Daoy (cell line): ENCODE measurements at places on chromosomes 13 and 19. TPM values are rescaled to one million over a fixed set of nuclear protein-coding genes. Genes with fewer than 3 reads are reported as not detected.

MARCHF2 gene
- 12.3 and 17.8 TPM in 2 replicates for total RNA-seq

ZNF146 gene
- total RNA-seq, result 211 and 232 TPM in 2 replicates

ZNF568 gene
- 5.2 and 24.6 TPM in 2 replicates for total RNA-seq

CYP4F2 gene
- not detected in 2 replicates for total RNA-seq

AP2S1 gene
- total RNA-seq, result 280 and 304 TPM in 2 replicates

HIPK4 gene
- total RNA-seq, result under 0.01 TPM in 1 of 2 replicates, not detected in the other

ZNF709 gene
- 0.27 and 0.80 TPM in 2 replicates for total RNA-seq

ZSCAN4 gene
- total RNA-seq, result not detected in 2 replicates

ZNF20 gene
- 2.6 and 3.3 TPM in 2 replicates for total RNA-seq

PTGIR gene
- 0.12 and 0.34 TPM in 2 replicates for total RNA-seq

- no peak for DNase-seq
Measured at GRCh38 chr13:72853000-72853399, 71.1 kb downstream of the PIBF1 start.

DNA sequence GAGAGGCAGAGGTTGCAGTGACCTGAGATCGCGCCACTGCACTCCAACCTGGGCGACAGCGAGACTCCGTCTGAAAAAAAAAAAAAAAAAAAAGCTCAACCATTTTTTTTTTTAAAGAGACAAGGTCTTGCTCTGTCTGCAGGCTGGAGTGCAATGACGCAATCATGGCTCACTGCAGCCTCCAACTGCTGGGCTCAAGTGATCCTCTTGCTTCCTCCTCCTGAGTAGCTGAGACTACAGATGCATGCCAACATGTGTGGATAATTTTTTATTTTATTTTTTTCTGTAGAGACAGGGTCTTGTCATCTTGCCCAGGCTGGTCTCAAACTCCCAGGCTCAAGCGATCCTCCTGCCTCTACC lies 10.3 kb downstream of the EHD2 start:
- DNase-seq, result peak; percentile 89

DNA sequence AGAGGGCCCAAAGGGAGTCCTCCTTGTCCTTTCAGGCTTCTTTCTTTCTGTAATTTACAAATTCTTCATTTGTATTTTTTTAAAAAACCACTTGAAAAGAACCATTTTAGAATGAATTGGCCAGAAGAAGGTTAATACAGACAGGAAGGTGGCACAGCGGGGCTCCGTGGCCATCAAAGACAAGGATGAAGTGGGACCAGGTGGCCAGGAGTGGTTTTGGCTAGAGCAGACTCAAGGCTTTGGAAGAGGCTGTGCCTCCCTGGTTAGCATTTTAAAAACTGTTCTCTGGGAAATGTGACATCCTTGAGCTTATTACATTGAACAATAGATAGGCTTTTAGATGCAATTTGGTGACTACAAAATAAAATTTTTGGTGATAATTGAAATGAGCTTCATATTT lies 48.4 kb downstream of the ATP8A2 start:
- DNase-seq, result no peak

DNA sequence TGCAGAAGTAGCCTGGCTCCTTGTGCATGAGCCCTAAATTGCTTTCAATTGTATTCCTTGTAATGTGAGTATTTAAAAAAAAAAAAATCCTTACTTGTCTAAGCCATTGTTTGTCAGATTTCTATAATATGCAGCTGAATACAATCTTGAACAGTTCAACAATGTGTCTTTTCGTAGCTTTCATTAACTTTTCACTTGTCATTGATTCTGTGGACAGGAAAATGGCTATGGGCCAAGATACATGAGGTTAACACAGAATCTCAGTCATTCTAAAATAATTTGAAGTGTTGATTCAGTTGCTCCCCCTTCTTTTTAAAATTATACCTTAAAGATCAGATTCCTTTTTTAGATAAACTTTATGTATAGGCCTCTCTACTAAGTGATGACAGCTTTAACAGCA lies 395.8 kb upstream of the KLF12 start:
- no peak for DNase-seq

DNA sequence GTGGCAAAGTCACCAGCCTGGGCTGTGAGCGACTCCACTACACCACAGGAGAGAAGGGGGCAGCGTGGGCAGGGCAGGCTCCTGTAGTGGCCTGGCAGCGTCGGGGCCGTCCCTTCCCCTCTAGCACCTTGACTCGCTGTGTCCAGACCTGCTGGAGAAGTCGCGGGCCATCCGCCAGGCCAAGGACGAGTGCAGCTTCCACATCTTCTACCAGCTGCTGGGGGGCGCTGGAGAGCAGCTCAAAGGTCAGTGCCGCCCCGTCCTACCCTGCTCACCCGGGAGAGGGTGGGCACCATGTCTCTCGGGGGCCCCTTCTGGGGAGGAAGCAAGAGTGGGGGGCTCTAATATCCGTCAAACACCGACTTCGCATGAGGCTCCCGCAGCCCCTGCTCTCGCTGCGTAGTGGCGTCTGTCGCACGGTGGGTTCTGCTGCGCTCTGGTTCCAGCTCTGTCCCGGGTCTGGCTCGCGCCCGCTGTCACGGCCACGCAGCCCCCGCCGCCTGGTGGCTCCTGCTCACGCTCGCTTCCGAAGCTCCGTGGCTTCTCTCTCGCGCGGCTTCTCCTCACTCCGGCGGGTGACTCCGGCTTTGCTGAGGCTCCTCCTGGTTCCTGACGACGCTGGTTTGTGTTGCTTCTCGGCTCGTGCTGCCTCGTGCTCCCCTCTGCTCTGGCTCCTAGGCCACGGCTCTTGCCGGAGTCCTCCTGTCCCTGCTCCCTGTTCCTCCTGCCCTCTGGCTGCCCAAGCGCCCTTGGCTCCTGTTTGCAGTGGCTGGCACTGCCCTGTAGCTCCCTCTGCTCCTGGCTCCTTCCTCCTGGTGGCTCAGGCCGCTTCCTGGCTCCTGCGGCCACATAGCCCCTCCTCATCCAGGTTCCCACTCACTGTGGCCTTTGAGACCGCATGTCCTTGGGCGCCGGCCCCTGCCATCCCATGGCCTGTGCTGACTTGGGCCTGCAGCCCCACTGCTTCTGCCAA lies 27.2 kb downstream of the MYH14 start:
- no peak for DNase-seq

DNA sequence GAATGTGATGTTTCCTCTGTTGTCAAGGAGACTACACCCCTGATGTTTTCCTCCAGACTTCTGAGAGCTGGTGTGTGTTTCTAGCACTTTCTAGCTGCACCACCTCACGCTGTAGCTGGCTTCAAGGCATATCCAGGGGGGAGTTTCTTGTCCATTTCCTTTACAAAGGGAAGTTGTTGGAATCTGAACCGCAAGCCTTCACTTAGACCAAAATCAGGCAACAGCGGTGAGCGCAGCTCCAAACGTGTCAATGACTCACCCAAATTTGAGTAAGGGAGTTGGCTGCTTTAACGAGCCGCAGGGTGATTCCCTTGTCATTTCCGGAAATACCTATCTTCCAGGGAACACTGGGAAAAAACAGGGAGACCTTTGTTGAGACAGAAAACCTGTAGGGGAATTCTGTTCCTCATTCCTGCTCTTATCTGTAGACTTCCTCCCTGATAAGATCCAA lies 2.5 kb downstream of the LDLR start:
- peak; percentile 98 for DNase-seq

DNA sequence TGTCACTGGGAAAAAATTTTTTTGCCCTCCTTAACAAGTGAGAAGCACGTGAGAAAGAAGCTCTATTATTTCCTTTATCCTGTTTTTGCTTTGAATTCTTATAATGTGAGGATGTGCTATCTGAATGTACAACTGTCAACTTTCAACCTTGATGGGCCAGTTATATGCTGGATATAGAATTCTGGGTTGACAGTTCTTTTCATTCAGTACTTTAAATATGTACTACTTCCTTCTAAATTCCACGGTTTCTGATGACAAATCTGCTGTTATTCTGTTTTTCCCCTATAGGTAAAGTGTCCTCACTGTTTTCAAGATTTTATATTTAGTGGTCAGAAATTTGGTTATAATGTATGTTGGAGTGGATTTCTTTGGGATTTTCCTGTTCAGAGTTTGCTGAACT lies 29.9 kb downstream of the ZDHHC20 start:
- no peak for DNase-seq

DNA sequence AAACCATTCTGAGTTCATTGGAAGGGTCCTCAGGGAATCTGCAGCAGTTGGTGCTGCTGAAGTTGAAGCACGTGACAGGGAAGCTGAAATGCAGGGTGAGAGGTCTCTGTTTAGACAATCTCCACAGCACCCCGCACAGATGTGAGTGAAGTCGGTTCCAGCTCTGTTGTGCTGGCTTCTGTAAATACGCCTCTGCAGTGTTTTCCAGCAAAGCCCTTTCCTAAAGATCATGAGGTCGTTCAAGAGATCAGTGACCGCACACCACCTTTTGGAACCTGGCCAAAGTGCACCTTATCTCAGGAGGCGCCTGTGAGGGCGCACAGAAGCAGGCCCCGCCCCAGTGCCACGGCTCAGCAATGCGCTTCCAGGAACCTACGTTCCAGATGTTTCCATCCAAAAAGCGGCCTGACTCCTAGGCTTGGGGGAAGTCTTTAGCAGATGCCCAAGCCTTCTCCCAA lies 10.8 kb downstream of the CUL4A start:
- no peak for DNase-seq

DNA sequence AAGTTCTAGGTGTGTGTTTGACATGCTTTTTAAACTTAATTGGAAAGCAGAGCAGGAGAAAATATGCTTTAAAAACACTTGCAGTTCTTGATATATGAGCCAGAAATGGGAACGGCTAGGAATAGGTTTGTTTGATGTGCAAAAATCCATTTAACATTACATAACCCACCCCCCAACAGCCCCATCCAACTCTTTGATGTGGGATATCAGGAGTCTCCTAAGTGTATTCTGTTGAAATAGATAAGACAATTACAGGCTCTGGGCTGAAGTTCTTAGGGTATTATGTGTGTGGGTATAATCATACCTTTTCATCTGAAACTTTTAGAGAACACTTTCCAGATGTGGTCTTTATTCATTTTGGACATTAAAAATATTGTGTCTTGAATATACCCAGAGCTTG lies 240.4 kb upstream of the CSNK1A1L start:
- DNase-seq, result no peak

DNA sequence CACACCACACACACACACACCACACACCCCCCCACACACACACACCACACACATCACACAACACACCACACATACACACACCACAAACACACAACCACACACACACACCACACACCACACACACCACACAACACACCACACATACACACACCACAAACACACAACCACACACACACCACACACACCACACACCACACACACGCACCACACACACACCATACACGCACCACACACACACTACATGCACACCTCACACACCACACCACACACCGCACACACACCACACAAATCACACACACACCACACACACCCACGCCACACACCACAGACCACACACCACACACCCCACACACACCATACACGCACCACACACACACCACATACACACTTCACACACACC lies 83.5 kb downstream of the ZNF557 start:
- DNase-seq, result no peak

DNA sequence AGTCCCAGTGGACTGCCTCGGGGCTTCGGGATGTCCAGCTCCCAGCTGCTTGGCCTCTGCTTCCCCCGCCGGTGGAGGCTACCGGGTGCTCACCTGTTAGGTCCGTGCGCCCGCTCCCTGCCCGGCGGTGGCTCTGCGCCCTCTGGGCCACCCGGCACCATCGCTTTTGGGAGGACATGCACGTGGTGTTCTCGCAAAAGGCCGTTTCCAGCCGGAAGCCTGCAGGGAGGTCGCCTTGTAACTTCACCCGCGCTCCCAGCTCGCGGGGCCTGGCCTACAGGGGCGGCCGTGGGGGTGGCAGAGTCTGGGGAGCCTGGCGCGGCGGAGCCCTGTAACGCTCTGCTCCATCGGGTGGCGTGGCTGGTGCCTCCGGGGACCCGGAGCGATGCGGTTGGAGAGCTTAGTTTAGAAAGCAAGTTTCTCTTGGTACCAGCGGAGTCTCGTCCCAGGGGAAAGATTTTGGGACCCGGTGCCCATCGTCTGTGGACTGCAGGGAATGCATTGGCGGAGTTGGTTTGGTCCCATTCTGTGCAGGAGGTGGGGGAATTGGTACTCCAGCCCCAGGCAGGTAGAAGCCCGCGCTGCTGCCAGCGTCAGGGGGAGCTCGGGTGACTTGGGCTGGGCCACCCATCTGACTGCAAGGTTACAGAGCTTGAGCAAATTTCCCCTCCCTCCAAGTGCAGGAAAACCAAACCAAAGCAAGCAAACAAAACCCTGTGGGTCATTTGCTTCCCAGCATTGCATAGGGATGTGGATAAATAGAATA lies 673 bp downstream of the SPATA13 start:
- DNase-seq, result peak; percentile 14

- peak; percentile 75 for DNase-seq
Measured at GRCh38 chr19:56840451-56841192, at the start of the genes PEG3 and ZIM2. Gene PEG3 (minus strand): TSS chr19:56840726. CDS start chr19:56824655, 16,071 bp downstream. Gene ZIM2 (minus strand): TSS chr19:56840726. CDS start chr19:56824277, 16,449 bp downstream.

DNA sequence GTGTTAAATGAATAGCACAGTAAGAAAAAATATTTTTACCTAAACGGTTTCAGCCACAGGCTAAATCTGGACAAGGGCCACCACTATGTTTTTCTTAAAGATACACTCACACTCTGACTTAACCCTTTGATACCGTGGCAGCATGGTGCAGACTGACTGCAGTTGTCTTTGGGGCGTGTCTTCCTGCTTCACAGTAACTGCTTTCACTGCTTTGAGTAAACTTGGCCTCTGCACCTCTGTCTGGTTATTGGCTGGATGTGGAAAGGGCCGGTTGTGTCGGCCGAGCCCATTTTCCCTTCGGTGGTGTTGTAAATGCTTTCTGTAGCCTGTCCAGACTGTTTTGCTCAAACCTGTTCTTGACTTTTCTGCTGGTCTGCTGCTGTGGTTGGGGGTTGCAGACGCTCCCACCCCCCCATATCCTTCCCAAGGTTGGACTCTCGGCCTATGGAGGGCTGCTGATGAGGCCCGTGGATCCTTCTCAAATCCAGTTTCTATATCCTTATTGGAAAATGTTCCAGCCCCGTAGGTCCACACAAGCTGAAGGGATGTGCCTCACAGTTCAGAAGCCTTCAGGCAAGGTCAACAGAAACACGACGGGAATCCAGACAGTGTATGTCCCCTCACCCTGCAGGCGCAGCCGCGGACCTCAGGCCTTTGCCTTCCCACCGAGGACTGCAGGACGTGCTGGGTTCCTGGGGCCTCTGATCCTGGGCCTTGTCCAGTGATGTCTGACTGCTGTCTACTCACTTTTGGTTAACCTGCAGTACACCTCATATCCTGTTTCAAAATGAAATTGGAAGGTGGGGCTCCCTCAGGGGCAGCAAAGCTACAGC lies 90.2 kb upstream of the RNF113B start:
- no peak for DNase-seq

DNA sequence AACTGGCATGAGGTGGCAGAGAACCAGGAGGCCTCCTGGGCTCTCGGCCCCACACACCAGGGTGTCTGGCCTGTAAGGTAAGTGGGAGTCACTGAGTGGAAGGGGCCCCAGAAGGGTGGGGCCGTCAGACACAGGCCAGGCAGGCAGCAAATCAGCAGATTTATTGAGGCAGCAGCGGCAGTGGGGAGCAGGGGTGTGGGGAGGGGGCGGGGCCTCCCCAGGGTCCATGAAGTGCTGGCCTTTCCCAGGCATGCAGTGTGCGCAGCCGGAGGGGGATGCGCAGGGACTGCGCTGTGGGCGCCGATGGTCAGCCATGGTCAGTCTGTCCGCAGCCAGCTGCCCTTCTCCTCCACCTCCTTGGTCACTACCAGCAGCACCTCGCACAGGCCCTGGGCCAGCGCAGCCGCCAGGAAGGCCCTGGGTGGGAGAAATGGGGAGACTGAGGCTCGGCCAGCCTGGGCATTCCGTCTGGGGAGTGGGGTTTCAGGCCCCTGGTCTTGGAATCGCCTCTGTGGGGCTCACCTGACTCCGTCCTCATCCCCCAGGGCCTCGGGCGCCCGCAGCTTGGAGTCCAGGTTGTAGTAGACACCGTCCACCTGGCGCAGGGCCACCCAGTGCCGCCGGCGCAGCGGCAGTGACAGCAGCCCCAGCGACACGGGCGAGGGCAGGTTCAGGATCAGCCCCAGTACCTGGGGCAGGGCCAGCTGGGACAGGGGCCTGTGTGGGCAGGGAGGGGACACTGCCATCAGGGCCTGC lies 5.0 kb downstream of the JOSD2 start:
- no peak for DNase-seq
